Heart left ventricle (tissue), 16 donors: ENCODE measurements at places on chromosomes 16 and 17. TPM values are rescaled to one million over a fixed set of nuclear protein-coding genes. Genes with fewer than 3 reads are reported as not detected.

DNA sequence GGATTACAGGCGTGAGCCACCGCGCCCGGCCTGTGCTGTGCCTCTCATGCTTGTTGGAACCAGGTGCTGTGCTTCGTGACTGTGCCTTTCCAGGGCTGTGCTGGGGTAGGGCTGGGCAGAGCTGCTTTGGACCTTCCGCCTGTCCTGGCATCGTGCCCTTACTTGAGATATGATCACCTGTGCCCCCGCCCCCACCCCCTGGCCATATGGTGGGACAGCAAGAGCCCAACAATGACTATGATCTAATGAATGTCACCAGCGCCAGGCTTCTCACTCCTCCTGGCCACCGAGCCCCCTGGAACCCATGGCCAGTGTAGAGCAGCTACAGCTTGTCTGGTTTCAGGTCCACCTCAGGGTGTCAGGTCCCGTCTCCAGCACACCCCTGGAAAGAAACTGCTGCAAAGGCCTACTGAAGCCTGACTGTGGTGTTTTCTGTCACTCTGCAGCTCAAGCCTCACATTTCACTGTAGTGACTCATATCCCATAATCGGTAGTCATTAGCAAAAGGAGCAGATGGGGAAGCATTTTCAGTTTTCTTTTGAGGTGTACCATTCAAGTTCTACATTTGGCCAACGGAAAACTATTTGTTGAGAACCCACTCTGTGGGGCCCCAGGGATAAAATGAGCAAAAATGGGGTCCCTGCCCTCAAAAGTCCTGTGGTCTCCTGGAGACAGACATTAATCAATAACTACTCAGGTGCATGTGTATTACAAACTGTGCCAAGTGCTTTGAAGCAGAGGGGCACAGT, 22.1 kb downstream of the FCSK start:
- DNase-seq = no peak

GRCh38 chr16:4193920-4194319, 48.0 kb downstream of the SRL start:
- no peak for DNase-seq

The SHBG gene
- total RNA-seq = not detected

- no peak for DNase-seq
Measured at GRCh38 chr16:31569360-31569717, 41.6 kb downstream of the AHSP start.

DNA sequence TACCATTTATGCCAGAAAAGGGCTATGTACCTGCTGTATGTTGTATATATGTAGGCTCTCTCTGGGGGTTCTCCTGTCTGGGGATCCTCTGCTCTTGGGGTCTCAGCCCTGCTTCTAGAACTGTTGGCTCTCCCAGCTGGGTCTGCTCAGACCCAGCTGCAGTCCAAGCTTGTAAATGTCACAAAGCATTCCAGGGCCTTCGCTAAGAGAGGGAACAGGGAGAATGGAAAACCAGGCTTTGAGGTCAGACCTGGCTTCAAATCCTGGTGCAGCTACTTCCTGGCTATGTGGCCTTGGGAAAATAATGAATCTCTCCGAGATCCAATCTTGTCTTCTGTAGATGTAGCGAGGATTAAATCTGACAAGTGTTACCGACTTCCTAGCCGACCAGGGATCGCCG, 44.0 kb downstream of the NLRP1 start:
- DNase-seq = no peak

- no peak for DNase-seq
Measured at GRCh38 chr17:75647061-75647460, 13.8 kb downstream of the SMIM5 start.

- DNase-seq = no peak
Measured at GRCh38 chr17:77120868-77121267, 19.9 kb upstream of the SEC14L1 start.

DNA sequence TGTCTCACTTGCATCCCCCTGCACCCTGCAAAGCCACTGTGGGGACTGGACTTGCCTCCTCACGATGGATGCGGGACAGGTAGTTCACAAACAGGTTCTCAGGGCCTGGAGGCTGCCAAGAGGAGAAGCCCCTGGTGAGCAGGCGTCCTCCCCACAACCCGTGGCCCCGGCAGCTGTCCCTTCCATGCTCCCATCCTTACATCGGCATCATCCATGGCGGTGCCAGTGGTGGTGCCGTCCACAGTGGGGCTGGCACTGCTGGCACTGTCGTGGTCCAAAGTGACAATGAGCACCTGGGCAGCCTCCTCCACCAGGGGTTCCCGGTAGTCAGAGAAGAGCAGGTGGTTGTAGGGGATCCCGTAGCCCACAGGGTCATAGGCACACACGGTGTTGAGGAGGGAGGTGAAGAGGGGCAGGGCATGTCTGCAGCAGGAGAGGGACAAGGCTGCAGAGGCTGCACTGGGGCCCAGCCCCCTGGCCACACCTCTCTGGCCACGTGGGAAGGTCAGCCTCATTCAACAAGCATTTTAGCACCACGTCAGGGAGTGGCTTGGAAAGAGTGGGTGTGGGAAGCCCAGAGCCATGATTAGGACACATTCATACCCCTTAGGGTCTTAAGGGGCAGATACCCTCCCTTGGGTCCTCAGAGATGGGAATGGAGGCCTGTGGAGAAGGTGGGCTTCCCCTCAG, 12.6 kb downstream of the HID1 start:
- no peak for DNase-seq

DNA sequence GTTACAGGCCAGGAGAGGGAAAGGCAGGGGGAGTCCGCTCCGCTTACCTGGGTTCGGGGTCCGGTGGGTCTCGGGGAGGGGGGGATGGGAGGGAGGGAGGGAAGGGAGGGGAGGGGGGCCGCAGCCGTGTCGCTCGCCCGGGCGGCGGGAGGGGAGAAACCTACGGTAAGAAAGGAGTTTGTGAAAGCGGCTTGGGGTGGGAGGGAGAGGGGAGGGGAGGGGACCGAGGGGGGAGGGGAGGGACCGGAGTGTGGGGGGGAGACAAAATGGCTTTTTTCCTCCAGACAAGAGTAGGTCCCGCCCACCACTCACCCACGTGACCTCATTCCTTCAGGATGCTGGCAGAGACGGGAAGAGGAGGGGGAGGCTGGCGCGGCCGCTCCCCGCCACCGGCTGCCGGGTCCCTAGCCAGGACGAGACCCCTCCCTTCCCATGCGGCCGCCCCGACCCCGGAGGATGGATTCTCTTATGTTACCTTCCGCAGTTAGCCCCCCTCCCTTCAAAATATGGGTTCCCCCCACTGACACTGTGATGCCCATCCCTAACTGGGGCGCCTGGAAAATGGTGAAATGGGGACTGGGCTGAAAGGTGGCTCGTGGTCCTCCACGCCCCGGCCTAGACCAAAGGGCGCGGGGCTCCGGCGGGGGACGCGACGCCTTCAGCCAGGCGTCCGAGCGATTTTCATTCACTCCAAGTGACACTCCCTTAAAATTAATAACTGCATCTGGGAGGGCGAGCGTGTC, at the start of gene PCGF2:
Gene PCGF2 (minus strand): TSS at position 188 of the 743 bp plus-strand sequence. CDS start 7,934 bp downstream, outside the sequence.
- peak; percentile 96 for DNase-seq

The FZD2 gene
- 4.5 TPM for total RNA-seq

DNA sequence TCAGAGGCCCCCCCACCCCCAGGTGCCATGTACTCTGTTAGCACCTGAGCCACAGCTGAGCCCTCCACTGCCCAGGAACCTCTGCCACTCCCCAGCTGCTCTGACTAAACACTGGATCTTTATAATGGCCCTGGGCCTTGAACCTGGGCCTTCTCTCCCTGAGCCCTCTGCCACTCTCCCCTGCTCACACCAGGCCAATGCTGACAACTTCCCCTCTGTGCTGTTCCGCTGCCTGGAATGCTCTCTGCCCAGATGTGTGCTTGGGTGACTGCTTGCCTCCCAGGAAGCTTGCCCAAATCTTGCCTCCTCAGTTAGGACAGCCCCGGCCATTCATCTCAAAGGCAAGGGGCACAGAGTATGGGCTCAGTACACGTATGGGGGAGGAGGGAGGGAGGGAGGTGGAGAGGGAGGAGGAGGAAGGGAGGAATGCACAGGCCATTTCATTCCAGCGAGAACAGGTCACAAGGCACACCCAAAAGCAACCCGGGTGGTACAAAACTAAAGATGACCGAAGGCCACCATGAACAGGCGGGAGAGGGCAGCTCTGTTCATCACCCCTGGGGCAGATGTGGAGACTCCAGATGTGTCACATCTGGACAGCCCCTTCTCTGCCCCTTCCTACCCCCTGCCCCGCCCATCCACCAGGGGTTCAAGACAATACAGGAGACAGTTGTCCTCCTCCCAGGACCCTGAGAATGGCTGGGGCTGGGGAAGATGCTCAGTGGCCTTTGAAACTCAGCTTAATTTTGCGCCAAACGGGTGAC, 15.3 kb upstream of the TNFRSF13B start:
- no peak for DNase-seq

The HSD3B7 gene
- total RNA-seq = 6.9 TPM

DNA sequence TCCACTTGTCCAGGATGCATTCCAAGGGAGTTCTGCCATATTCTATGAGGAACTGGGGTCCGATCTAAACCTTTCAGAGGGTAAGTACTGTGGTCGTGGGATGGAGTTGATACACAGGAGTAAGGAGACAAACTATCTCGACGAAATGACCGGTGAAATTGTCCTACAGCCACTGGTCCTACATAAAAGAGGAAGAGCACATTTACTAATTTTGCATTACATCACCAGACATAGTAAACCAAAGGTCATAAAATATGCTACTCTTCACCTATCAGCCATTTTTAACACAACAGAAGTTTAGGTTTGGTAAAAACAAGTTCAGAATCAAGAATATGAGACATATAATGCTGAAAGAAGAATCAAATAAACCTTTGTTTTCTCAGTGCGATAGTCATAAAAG, 8.1 kb downstream of the HSF5 start:
- no peak for DNase-seq

The WSB1 gene
- total RNA-seq = 53.4 TPM
